ENCODE measurements at places on chromosomes 6 and 20.

DNA sequence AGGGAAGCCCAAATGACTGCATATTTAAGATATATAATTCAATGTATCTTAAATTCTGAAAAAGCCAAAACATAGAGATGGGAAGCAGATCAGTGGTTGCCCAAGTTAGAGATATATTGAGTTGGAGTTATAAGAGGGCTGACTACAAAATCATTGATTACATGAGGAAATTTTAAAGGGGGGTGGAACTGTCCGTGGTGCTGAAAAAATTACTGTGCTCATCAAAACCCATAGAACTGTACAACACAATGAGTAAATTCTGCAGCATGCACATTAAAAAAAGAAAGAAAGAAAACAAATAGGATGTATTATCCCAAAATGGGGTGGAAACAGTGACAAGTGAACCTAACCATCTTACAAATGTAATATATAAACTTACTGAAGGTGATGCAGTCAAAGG, 100.9 kb downstream of the FUT9 start:
- DNase-seq = no peak

DNA sequence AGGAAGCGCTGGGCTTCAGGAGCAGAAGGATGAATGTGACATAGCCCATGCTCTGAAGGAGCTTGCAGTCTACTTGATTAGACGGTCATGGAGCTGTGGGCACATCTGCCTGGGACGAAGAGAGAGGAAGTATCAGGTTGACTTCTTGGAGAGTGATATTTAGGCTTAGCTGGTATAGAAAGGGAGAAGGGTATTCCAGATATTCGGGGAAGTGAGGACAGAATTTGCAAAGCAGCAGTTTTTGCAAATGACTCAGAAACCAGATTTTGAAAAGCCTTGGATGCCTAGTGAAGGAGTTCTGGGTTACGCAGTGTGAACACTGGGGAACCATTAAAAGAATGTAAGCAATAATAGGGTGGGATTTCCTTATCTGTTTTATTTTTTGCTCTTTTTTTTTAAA, 60.7 kb downstream of the EYA4 start:
- no peak for DNase-seq

DNA sequence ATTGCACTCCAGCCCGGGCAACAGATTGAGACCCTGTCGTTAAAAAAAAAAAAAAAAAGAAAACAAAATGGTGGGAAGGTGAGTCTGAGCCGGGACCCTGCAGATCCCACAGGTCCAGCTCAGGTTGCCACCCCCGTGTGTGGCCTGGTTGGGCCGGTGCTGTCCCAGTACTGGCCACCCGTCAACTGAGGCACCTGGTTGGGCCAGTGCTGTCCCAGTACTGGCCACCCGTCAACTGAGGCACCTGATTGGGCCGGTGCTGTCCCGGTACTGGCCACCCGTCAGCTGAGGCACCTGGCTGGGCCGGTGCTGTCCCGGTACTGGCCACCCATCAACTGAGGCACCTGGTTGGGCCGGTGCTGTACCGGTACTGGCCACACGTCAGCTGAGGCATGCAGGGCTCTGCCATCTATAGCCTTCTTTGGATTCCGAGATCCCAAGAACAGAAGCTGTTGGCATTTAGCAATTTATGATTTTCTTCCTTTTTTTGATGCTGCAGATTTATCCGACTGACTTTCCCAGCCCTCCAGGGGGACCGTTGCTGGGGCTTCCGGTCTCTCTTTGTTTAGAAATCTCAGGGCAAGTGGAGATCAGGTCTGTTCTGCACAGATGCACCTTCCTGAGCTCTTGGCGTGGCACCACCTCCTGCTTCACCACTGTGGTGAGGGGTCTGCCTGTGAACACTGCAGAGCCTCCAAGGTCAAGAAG, 113.8 kb downstream of the SYCP2 start:
- no peak for DNase-seq

DNA sequence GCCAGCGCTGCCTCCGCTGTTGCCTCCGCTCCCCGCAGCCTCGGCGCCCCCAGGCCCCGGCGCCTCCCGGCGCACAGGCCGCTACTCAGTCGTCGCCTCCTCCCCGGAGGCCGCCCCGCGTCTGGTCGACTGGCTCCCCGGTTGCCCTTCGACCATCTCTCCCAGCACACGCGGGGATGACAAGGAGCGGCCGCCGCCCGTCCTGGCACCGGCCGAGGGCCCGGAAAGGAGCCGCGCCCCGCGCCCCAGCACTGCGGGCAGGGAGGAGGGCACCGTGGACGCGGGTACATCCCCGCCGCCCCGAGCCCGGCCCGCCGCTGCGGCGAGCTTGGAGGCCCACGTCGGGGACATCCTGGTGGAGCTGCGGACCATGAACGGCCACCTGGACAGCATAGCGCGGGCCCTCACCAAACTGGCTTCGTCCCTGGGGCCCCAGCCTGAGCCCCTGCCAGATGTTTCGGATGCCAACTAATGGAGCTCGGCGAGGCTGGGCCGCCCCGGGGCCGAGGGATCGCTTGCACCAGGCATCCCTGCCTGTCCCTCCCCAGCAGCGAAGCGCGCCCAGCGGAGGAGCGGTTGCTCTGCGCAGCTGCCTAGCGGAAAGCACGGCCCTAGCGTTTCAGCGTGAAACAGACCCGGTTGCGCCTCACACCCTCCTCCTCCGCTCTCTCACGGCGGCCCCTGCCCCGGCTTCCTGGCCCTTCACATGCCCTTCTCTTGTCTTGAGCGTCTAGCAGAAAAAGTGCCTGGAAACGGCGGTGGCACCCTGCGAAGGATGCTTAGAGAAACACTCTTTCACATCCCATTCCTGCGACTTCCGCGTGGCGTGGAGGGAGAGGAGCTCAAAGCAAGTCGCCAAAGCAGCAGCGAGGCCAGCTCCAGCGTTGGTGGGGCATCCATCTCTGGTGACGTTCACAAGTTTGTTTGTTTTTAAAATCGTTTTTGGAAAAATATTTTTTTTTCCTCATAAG, 285.8 kb upstream of the SUPT3H start:
- DNase-seq = no peak

DNA sequence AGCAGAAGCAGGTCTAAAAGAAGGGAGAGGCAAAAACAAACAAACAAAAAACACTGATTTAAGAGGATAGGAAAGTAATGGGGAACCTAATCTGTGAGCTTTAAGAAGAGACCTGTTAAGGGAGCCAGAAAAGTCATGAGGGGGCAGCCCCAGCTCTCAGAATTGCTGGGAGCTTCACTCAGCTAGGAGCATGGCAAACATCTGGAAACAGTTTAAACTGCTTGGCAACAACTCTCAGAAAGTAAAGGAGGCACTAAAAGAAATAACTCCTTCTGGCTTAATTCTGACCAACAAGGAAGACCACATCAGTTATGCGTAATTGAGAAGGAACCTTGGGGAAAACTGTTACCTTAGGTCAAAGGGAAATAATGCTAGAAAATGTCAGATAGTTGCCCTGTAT, 121.4 kb downstream of the LAMP5 start:
- no peak for DNase-seq

DNA sequence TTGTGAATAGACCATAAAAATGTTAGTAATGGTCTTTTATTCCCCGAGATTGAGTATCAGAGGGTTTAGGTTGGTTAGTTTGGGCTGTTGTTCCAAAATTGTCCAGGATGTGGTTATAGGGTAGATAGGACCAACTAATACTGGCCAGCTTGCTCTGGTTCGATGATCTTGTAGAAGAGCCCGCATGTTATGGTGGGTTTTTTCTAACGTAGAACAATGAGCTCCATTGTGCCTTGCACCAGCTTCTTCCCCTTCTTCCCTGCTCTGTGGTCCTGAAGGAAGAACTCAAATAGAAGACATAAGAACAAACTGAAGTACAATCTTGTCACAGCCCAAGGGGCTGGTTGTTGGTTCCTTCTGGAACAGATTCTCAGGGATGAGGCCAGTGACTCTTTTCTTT, 70.5 kb downstream of the RREB1 start:
- DNase-seq = no peak

GRCh38 chr20:19709635-19710335, 48.3 kb upstream of the RIN2 start:
- DNase-seq = no peak

GRCh38 chr6:42295181-42295580, 77.5 kb upstream of the MRPS10 start:
- DNase-seq = no peak

DNA sequence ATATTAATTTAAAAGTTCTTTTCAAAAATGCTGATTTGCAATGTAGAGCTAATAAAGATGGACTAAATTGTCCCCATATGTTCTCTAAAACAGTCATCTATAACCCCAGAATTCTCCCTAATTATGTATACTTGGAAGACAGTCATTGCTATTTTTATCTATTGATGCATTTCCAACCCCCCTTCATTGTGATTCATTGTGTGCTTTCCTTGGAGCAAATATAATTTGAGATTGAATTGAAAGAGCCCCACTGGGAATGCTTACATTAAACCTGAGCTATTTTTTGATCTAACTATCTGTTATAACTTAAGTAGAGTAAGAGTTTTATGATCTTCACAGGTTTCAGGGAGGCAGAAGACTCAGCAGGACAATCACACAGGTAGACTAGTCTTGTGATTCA, 73.7 kb upstream of the PTCHD4 start:
- no peak for DNase-seq

- DNase-seq = no peak
Measured at GRCh38 chr20:33521461-33521860, 31.6 kb downstream of the CBFA2T2 start.

GRCh38 chr6:14037402-14038277, 79.9 kb upstream of the CD83 start:
- DNase-seq = no peak

GRCh38 chr6:104784884-104785283, 74.8 kb downstream of the HACE1 start:
- no peak for DNase-seq

GRCh38 chr6:146819596-146820320, 221.0 kb downstream of the ADGB start:
- no peak for DNase-seq

Measured in HEK293T (cell line).